ENCODE measurements at places on chromosomes 4 and X. TPM values are rescaled to one million over a fixed set of nuclear protein-coding genes. Genes with fewer than 3 reads are reported as not detected.

Gene TMEM150C
- total RNA-seq: not detected

Gene SLIT2
- total RNA-seq: not detected

DNA sequence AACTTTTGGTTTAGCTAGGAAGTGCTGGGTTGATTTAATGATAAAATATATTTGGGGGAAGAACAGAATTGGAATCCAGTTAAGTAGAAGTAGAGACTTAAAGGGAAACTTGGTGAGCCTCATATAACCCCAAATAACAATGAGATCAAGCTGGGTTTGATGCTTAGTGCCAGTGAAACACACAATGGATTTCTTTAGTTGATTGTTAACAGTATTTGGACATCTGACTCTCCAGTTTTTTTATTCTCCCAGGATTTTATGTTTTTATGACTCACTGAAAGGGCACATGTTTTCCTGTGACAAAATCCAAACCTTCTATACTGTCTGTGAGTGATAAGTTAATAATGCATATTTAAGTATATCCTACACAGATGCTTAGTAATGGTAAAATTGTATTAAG, 2.7 kb upstream of the NEUROG2 start:
- H3K4me1 ChIP-seq: peaks cover 46% of the 10 kb centered on the region
- DNase-seq: no peak
- H3K27ac ChIP-seq: no peak overlapping the region

DNA sequence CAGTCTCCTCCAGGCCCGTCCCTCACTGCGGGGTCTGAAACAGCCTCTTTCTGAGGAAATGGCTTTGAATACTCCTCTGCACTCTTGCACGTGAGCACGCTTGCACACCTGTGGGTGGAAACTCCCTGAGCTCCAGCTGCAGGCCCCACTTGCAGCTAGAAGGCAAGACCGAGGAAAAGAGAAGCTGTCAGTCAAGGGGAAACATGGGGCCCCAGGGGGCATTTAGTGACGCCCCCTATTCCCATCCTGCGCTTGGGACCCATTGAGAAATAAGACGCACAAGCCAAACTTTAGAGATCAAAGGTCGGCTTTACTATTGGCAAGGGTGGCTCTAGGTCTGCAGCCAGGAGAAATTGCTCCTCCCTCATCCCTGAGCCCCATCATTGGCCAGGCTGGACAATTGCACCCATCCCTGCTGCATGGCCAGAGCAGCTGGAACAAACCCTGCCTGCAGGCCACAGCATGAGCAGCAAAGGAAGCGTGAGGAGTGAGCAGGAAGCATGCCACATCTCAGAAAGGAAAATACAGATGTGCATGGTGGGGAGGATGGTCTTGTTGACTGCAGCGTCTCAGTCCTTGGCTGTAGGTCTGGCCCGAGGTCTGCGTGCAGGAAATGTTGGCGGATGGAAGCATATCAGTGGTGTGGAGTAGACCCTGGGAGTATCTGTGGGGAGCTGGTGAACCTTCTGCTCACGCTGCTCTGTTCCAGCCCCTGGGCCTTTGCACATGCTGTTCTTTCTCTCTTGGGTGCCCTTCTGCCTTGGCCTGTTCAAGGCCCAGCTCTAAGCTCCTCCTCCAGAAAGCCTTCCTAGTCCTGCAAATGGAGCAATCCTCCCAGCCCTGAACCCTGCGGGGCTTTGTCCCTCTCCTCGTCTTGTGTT, 93.9 kb downstream of the PSAPL1 start:
- no peaks in the 10 kb centered on the region for H3K4me1 ChIP-seq
- H3K36me3 ChIP-seq: peaks cover 2% of the 10 kb centered on the region
- peaks cover 4% of the 10 kb centered on the region for H3K27me3 ChIP-seq
- DNase-seq: no peak
- no peak overlapping the region for H3K4me3 ChIP-seq

DNA sequence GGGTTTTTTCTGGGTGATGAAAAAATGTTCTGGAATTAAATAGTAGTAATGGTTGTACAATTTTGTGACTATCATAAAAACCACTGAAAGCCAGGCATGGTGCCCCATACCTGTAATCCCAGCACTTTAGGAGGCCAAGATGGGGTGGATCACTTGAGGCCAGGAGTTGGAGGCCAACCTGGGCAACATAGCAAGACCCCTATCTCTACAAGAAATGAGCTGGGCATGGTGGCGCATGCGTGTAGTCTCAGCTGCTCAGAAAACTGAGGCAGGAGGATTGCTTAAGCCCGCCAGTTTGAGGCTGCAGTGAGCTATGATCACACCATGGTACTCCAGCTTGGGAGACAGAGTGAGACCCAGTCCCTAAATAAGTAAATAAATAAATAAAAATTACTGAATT, 58.3 kb upstream of the TMEM131L start:
- DNase-seq: no peak
- H3K4me1 ChIP-seq: no peaks in the 10 kb centered on the region
- no peak overlapping the region for H3K27ac ChIP-seq

DNA sequence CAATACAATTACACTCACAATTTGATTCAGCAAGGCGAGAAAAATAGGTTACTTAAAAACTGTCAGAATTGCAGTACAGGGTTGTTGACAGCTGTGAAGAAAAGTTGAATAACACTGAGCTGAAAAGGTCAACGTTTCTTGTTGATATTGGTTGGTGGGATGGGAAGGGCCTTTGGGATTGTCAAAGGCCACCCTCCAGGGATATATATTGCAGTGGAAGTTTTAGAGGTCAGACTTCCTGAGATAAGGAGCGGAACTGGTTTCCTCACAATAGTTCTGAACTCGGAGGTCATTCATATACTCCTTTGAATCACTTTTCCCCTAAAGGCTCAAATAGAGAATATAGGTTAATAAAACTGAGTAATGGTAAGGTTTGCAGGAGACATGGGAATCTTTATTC, 417.2 kb downstream of the RAPGEF2 start:
- H3K4me3 ChIP-seq: no peak overlapping the region
- peaks cover 10% of the 10 kb centered on the region for H3K27me3 ChIP-seq
- peaks cover 5% of the 10 kb centered on the region for H3K36me3 ChIP-seq
- H3K4me1 ChIP-seq: no peaks in the 10 kb centered on the region
- DNase-seq: no peak
- H3K27ac ChIP-seq: no peak overlapping the region

DNA sequence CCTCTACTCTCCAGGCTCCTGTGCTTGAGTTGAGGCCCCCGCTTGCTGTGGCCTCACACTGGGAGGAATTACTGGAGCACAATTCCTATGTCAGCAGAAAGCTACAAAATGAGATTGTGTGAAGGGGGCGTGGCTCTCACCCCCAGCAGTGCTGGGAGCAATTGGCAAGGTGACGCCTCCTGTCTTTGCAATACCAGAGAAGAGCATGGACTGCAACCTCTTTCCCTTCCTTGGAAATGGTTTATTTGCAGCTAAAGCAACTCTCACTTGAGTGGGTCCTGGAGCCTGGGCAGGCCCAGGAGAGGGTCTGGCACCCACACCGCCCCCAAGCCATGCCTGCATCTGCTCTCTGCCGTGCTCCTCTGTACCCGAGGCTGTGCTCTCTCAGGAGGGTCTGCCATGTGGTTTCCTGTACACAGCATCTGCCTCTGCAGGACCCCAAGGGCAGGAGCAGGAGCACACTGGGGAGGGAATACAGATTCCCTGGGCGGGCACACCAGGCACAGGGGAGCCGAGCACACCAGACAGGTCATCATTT, 32.9 kb upstream of the HGFAC start:
- H3K36me3 ChIP-seq: no peaks in the 10 kb centered on the region
- no peak for DNase-seq
- no peak overlapping the region for H3K4me3 ChIP-seq
- no peak overlapping the region for H3K27ac ChIP-seq

DNA sequence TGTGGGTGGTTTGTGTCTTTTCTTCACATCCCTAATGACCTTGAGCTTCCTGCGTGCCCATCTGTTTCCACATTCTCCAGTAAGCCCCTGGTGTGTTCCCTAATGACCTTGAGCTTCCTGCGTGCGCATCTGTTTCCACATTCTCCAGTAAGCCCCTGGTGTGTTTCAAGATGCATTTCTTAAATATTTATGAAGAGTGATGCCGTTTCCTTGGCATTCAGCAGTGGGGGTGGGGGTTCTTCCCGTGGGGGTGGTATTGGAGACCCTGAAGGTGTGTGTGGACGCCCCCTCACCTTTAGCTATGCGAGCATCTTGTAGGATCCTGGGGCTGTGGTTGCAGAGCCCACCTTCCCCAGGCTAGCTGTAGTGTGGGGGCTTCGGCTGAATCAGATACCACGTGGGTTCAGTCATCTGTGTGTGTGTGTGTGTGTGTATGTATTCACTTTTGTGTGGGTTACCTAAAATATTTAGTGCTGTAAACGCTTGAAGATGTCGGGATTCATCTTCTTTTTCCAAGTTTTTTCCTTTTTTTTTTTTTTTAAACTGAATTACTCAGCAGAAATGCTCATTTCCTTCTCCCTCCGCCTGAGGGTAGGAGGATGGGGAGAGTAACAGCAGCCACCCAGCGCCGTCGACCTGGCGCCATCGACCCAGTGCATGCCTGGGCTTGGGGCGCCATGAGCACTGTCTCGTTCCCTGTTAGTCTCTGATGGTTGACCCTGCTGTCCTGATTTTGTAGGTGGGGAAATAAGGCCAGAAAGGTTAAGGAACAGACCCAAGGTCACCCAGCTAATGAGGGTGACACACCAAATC, 9.9 kb downstream of the NSG1 start:
- no peak overlapping the region for H3K27ac ChIP-seq
- H3K4me1 ChIP-seq: peaks cover 7% of the 10 kb centered on the region
- H3K27me3 ChIP-seq: peaks cover 20% of the 10 kb centered on the region
- H3K4me3 ChIP-seq: no peak overlapping the region
- no peak for DNase-seq

DNA sequence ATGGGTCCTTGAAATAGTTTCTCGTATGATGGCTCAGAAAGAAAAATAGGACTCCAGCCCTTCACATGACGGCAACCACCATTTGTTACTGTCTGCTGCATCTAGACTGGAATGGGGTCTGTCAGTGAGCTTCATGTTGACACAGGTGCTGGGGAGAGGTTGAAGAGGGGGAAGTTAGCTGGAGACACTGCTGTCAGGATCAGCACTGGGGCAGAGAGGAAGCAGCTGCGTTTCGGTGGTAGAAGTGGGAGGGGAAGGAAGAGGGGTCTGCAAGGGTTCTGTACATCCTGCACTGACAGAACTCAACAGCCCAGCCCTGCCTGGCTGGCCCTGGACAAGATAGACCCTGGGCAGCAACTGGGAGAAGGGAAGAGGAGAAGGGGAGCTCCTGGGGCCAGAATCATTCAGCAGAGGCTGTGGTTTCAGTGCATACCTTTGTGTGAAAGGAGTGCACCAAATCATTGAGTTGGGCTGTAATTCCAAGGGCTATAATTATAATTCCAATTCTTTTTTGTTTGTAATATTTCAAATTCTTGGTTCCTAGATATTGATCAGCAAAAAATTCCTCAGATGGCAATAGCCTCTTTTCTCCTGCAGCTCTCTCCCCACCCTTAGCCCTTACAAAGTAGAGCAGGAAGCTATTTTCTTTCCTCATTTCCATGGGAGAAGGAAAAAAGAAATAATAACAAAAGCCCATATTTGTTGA, 119.4 kb upstream of the C1GALT1C1 start:
- no peaks in the 10 kb centered on the region for H3K36me3 ChIP-seq
- no peak overlapping the region for H3K4me3 ChIP-seq
- no peaks in the 10 kb centered on the region for H3K27me3 ChIP-seq
- no peak for DNase-seq

GRCh38 chr4:69828828-69829227, 31.1 kb downstream of the SULT1E1 start:
- no peak for DNase-seq
- peaks cover 13% of the 10 kb centered on the region for H3K4me1 ChIP-seq
- H3K4me3 ChIP-seq: no peak overlapping the region
- H3K36me3 ChIP-seq: no peaks in the 10 kb centered on the region

GRCh38 chr4:112113864-112114263, 31.4 kb upstream of the FAM241A start:
- no peak for DNase-seq
- H3K27ac ChIP-seq: no peak overlapping the region
- no peaks in the 10 kb centered on the region for H3K36me3 ChIP-seq

- no peaks in the 10 kb centered on the region for H3K4me1 ChIP-seq
- no peak for DNase-seq
- H3K27ac ChIP-seq: no peak overlapping the region
- H3K27me3 ChIP-seq: no peaks in the 10 kb centered on the region
- no peak overlapping the region for H3K4me3 ChIP-seq
- no peaks in the 10 kb centered on the region for H3K36me3 ChIP-seq
Observed at GRCh38 chr4:14008494-14008893, 381.0 kb upstream of the BOD1L1 start.

- DNase-seq: no peak
- no peak overlapping the region for H3K27ac ChIP-seq
- no peaks in the 10 kb centered on the region for H3K4me1 ChIP-seq
- no peaks in the 10 kb centered on the region for H3K27me3 ChIP-seq
- H3K4me3 ChIP-seq: no peak overlapping the region
- H3K36me3 ChIP-seq: no peaks in the 10 kb centered on the region
Observed at GRCh38 chrX:14351611-14352303, 177.6 kb upstream of the GLRA2 start.

GRCh38 chr4:26793735-26794134, 66.9 kb upstream of the STIM2 start:
- H3K27ac ChIP-seq: no peak overlapping the region
- no peaks in the 10 kb centered on the region for H3K27me3 ChIP-seq
- H3K4me3 ChIP-seq: no peak overlapping the region
- peaks cover 5% of the 10 kb centered on the region for H3K36me3 ChIP-seq
- no peak for DNase-seq
- H3K4me1 ChIP-seq: peaks cover 7% of the 10 kb centered on the region

- no peak for DNase-seq
- peaks cover 31% of the 10 kb centered on the region for H3K27me3 ChIP-seq
- H3K4me3 ChIP-seq: no peak overlapping the region
- H3K4me1 ChIP-seq: no peaks in the 10 kb centered on the region
Observed at GRCh38 chrX:135432881-135433521, 11.3 kb downstream of the SMIM10L2A start.

GRCh38 chr4:92060333-92060732, 243.4 kb upstream of the GRID2 start:
- no peak overlapping the region for H3K4me3 ChIP-seq
- no peaks in the 10 kb centered on the region for H3K27me3 ChIP-seq
- H3K36me3 ChIP-seq: no peaks in the 10 kb centered on the region

GRCh38 chr4:73681776-73682175, 58.6 kb upstream of the CXCL8 start:
- H3K27me3 ChIP-seq: no peaks in the 10 kb centered on the region
- no peak overlapping the region for H3K4me3 ChIP-seq
- peaks cover 6% of the 10 kb centered on the region for H3K36me3 ChIP-seq
- no peak overlapping the region for H3K27ac ChIP-seq
- no peaks in the 10 kb centered on the region for H3K4me1 ChIP-seq

- no peak overlapping the region for H3K27ac ChIP-seq
- DNase-seq: no peak
- H3K4me1 ChIP-seq: no peaks in the 10 kb centered on the region
- no peaks in the 10 kb centered on the region for H3K27me3 ChIP-seq
Observed at GRCh38 chr4:102163404-102164140, 181.7 kb downstream of the SLC39A8 start.

GRCh38 chrX:15761564-15762191, 23.6 kb downstream of the CA5B start:
- H3K36me3 ChIP-seq: no peaks in the 10 kb centered on the region
- H3K4me1 ChIP-seq: peaks cover 34% of the 10 kb centered on the region
- no peaks in the 10 kb centered on the region for H3K27me3 ChIP-seq
